ENCODE measurements at places on chromosomes 2 and 18.

GRCh38 chr2:105744091-105744908 is 412 bp upstream of the NCK2 start:
- no peak for DNase-seq

- no peak for DNase-seq
Measured at GRCh38 chr2:109201465-109202327, 72.7 kb downstream of the SH3RF3 start.

GRCh38 chr2:165205865-165206264 is 2.0 kb upstream of the SCN3A start:
- no peak for DNase-seq

GRCh38 chr2:73969356-73969755 is 15.4 kb upstream of the TET3 start:
- no peak for DNase-seq

- DNase-seq: no peak
Measured at GRCh38 chr18:7743256-7743655, 176.1 kb downstream of the PTPRM start.

GRCh38 chr2:128735296-128735960 is 416.8 kb upstream of the HS6ST1 start:
- DNase-seq: no peak

GRCh38 chr18:23020555-23021294 is 87.6 kb downstream of the RBBP8 start:
- DNase-seq: no peak

DNA sequence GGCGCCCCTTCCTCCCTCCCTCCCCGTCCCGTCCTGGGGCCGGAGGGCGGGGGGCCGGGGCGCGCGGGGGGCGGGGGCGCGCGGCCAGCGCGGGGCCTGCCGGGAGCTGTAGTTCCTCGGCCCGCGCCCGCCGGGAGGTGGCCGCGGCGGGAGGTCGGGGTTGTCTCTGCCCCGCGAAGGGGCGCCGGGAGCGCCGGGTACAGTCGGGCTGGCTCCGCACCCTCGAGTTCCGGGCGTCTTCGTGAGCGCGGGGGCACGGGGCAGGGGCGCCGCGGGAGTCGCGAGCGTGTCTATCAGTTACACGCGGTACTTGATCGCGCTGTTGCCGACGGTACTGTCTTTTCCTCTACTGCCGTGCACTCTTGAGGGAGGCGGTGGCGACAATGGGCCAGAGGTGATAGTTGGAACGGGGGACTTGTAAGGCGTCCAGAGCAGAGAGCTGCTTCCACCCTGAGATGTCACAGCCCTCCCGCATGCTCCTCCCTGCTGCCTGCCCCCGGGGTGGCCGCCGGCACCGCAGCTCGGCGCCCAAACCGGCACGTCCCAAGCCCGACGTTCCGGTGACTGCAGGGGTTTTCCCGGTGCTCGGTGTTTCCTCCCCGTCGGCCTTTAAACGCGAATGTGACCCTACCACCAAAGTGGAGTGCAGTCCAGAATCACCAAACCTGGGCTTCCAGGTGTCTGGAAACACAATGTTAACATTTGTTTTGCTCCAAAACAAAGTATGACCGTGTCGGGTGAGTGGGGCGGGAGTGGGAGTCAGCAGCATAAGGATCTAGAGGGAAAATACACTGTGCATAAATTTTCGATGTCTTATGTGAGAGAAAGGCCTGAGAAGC is at the start of gene PRKD3:
TSS of gene PRKD3 (minus strand) at position 48 of the 839 bp plus-strand sequence. CDS start 8,309 bp downstream, outside the sequence.
- DNase-seq: peak; percentile 44

DNA sequence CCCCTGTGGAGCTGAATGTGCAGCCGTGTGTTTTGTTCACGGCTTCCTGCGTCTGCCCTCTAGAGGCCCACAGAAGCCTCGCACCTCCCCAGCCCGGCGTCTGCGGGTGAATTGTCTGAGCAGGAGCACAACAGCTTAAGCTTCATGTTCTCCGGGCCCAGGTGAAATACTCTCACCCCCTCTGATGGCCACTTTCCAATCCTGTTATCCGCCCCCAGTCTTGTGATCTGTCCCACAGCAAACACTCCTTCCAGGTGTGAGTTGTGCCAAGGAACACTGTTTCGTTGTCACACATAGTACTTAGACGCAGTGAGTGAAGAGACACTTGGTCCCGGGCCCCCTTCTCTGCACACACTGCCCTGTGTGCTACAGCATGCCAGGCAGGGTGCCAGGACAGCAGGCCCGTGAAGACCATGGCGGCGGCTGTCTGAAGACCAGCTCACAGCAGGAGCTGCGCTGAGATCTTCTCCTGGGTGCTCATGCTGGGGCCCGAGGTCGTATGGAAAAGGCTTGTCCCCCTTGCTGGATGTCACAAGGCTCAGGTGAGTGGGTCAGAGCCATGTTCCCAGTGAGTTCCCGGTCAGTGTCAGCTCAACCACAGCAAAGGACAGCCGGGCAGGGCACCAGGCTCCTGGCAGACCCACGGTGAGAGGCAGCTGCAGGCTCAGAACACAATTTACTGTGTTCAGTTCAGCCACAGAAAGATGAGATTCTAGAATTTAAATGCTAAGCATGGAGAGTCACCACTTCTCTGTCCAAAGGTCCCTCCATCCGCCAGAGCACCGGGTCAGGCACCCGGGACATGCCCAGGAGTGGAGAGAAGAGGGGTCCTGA is 6.8 kb upstream of the PXDN start:
- DNase-seq: no peak

DNA sequence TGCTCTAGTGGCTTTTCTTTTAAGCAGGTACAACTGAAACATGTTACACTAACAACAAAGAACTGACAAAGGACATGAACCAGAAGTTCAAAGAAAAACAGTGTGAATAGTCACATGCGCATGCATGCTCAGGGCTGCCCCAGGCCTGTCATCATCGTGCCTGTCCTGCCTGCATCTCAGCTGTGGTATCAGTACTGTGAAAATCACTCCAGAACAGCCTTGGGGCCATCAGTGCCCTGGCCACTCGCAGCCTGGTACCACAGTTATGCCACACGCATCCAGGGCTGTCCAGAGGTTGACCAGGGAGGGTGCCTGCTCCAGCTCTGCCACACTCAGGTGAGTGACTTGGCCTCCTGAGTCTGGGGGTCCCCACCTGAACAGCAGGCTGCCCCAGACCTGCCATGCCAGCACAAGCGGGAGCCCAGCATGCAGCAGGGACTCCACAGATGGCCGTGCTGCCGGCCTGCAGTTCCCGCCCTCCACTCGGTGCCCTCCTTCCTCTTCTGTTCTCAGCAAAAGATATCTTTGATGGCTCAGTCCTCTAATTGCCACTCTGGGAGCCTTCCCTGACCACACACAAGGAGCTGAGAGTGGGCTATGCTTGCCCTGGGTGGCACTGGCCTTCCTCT is 12.3 kb downstream of the LIMS2 start:
- no peak for DNase-seq

DNA sequence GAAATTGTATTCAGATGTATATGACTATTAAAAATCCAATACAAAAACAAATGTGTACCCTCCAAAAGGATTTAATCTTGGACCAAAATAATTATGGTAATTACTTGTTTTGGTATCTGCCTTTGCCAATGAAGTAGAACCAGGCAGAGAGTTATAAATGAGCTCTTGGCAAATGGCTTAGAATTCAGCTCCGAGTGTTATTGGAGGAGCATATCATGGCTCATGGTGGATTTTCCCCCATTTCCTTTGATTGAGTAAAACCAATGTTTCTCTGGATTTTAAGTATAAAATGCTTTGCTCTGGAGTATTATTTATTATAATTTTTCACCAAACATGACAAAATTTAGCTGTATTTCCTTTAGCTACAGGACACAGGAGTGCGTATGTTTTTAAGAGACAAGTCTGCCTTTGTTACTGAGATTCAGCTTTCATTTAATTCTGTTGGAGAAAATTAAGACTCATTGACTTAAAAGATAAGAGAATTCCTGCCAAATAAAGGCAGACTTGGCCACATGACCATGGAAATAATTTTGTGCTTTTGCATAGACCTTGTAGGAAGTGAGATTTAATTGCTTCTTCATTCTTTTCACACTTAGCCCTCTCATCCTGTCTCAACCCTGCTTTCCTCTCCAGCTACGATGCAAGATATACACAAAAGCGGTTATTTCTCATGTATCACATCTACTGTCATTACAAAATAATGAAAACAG is 281.0 kb upstream of the SOX11 start:
- no peak for DNase-seq

DNA sequence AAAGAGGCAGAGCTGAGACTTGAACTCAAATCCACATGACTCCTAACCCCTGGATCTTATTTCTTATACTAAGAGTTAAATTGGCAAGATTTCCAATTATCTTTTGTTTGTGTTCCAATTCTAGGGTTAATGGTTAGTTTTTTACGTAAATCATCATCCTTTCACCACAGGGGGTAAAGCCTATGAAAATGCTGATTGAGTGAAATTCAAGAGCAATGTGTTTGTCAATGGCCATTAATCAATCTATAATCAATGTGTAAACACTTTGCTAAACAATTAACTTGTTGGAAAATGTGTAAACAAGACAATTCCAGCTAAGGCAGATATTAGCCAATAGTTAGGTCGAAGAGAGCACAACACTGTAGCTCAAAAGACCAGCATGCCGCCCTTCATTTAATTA is 376.5 kb upstream of the ACVR2A start:
- DNase-seq: no peak

DNA sequence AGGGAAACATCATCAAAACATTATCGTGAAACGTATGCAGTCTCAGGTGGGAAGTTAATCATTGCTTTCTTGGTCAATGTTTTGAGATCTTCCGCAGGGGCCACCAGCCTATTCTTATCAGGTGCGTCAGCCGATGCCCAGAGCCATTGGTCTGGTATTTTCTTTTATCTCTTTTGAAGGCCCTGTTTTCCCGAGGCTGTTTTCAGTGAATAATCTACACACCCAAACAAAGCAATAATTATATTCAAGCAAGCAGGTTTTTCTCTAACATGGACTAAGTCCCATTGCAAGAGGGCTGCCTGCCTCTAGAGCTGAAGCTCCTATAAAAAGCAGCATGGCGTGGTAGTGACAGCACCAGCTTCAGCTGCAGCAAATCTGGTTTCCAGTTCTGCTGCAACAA is 430.0 kb upstream of the ID2 start:
- DNase-seq: no peak

GRCh38 chr2:223196331-223196730 is 144.3 kb downstream of the KCNE4 start:
- no peak for DNase-seq

DNA sequence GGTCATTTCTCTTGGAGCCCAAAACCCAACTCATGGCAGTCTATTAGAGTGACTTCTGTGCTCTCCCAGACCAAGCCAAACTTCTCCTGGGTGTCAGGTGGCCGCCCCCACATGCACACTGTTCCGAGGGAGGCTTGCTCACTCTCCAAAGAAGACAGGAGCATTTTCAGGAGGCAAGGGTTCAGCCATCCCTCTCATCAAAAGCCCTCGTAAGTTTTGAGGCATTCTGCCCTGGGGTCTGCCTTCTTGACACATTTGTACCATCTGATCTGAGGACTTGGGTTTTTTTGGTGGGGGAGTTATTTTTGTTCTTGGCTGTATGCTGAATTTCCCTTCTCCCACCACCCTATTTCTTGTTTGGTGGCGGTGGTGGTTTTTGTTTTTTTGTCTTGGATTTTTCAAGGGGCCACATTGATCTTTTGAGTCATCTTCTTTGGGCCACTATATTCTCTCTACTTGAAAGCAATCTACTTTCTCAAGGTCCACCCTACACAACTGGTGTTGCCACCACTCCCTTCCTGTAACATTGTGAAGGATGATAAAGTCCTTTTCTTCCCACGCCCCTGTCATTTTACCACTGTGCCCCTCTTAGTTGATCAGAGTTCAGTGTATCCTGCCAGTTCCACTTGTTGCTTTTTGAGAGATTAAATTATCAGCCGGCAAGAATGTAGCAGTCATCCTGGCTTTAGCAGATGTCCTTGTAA is 255.8 kb downstream of the CYP26B1 start:
- no peak for DNase-seq

GRCh38 chr2:225140723-225141122 is 98.5 kb upstream of the DOCK10 start:
- no peak for DNase-seq

DNA sequence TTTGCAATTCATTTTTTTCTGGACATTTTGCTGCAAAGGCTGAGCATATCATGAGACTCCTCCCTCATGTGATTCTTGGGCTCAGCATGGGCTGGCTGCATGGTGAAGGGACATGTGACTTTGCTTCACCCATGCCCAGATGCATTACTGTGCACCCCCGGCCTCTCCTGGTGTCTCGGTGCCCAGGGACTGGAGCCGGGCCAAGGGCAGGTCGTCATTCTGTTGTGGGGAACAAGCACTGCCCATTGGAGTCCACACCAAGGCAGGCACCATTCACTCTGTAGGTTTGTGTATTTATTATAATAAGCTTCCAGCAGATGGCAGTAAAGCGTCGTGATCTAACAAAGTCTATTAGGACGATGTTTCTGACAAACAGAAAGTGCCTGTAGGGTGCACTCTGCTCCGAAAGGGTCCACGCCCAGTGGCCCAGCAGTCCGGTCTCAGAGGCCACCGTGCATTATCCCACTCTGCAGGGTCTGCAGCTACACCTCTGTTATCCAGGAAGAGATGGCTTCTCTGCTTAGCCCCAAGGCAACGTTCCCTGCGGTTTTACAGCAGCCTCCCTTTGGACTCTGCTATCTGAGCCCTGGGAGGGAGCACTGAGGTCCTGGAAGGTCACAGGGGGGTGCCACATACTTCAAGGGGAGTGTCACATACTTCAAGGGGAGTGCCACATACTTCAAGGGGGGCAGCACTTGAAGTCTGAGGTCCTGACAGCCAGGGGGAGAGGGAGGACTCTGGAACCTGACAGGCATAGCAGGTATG is 219.6 kb downstream of the TSN start:
- no peak for DNase-seq

DNA sequence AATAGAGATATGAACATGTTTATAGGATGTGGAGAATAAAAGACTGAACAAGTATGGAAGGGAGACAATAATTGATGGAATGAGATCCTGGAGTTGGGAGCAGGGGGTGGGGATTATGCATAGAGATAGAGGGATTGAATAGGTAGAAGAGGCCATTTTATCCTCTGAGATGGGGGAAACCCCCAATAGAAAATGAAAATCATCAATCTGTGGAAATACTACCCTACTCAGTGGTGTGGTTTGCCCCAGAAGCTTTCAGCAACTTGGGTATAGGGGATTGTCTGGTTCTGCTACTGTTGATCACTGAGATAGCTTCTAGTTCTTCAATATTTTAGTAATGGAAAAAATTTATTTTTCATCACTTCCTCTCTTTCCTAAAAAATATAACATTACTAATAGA is 41.1 kb upstream of the RMND5A start:
- no peak for DNase-seq

GRCh38 chr18:25365242-25365641 is 13.3 kb upstream of the ZNF521 start:
- no peak for DNase-seq

GRCh38 chr2:50838316-50838715 is 193.6 kb downstream of the NRXN1 start:
- no peak for DNase-seq
